Stimulated activated CD4-positive, alpha-beta T cell treated with anti-CD3 and anti-CD28 coated beads, Interleukin-4, amount 100 ng/mL, for 1 hour (primary cell): ENCODE measurements at places on chromosomes 11 and 22.
A peak's percentile ranks its signal among the peaks of the same experiment; 100 is the strongest.

GRCh38 chr22:47094861-47095330 lies 332.4 kb downstream of the TBC1D22A start:
- DNase-seq = no peak

GRCh38 chr11:117127171-117127901 lies 16.8 kb upstream of the PAFAH1B2 start:
- DNase-seq = no peak

DNA sequence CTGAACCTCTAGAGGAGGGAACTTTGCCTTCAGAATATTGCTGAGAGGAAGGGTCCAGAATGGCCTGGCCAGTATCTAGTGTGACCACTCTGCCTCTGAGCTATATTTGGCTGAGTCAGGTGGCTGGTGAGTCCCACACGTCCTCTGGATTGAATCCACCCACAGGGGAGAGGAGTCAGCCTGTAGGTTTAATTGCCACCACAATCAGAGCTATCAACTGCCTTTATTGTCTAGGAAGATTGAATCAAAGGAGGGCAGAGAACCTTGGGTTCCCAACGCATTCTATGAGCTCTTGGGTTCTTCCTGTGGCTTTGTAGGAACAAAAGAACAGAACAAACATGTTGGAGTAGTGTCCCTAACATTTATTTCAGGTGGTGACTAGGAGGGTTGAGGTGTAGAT lies 67.7 kb downstream of the ST3GAL4 start:
- no peak for DNase-seq

DNA sequence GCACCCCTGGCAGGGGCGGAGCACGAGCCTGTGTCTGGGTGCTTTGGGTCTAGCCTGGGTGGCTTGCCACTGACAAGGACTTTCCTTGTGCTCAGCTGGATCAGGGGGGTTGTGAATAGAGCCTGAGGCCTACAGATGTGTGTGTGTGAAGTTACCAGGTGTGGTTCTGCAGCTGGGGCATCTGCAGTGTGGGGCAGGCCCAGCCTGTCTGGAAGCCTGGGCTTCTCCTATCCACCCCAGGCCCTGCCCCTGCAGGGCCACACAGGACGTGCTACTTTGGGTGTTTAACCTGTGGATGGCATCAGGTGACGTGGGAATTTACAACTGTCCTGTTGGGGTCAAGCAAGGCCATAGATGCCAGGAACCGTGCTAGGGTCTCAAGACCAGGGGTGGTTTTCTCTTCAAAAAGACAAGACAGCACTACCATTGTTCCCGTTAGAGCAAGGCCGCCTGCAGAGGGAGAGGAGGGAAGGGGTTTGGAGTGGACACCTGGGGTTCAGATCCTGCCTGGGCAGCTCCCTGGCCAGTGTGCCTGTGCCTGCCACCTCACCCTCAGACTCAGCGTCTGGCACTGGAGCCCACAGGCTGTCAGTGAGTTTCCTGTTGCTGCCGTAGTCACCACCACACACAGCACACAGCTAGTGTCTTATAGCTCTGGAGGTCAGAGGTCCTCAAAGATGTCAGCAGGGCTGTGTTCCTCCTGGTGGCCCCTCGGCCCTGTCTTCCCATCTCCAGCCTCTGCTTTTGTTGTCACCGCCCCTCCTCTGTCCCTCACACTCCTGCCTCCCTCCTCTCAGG lies 31.6 kb downstream of the CTTN start:
- DNase-seq = no peak

GRCh38 chr11:13260963-13261588 lies 16.5 kb upstream of the BMAL1 start:
- no peak for DNase-seq

DNA sequence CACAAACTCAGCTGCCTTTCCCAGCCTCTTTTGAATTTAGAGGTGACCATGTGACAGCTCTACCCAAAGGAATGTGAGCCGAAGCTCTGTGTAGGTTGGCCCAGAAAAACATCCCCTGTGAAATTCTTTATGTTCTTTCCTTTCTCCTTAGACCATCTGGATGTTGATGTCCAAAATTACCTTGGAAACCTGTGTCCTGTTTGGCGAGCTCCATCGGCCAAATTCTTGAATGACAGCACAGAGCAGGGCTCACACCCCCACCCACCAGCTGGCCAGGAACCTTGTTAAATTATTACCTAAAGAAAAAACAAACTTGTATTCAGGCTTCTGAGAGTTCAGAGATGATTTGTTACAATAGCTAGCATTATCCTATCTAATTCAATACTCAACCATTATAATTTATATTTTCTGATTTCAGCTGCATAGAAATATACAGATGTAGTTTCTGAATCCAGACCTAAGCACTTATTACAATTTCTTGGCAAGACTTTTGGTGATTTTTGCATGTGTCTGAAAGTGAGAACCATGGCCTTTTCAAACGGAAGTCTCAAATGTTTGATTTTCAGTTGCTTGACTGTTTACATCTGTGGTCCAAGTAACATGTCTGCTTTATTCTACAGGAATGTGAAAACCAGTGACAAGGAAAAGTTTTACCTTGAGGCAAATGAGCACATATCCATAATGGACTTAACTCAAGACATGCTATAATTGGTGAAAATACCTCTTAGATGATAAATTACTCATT lies 554.2 kb downstream of the NTM start:
- no peak for DNase-seq

DNA sequence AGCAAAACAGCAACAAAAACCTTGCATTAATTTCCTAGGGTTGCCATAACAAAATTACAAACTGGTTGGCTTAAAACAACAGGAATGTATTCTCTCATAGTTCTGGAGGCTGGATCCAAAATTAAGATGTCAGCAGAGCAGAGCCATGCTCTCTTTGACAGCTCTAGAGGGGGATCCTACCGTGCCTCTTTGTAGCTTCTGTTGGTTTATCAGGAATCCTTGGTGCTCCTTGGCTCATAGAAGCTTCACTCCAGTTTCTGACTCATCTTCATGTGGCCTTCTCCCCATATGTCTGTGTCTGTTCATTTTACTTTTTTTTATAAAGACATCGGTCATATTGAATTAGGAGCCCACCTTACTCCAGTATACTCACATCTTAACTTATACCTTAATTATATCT lies 90.5 kb upstream of the POU2AF2 start:
- no peak for DNase-seq

DNA sequence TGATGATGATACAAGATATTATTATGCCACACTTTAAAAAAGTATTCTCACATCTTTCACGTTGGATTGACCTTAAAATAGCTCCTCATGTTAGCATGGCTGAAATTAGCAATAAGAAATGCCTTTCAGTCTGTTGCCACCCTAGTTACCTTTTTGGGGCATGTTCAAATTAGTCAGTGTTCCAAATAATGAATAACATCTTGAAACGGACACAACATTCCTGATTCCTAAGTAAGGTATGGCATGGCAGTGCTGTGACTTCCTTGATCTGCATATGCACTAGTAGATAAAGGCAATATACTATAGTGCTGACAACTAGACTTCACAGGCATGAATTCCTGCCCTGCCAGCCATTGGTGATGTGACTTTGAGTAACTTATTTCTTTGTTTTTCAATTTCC lies 914.5 kb downstream of the METTL15 start:
- DNase-seq = no peak

GRCh38 chr22:50531546-50531961 lies 1.7 kb upstream of the TYMP start:
- DNase-seq = peak; percentile 75

GRCh38 chr22:20211997-20212753 lies 55.9 kb downstream of the RTN4R start:
- no peak for DNase-seq

- no peak for DNase-seq
Observed at GRCh38 chr11:69665669-69666068, 9.5 kb downstream of the LTO1 start.

GRCh38 chr11:93744669-93745004 lies 3.2 kb downstream of the C11orf54 start:
- DNase-seq = no peak

GRCh38 chr11:35111161-35112055 lies 27.6 kb upstream of the CD44 start:
- DNase-seq = no peak

GRCh38 chr11:57983191-57983590 lies 40.5 kb upstream of the OR9Q1 start:
- DNase-seq = no peak

GRCh38 chr11:35277827-35278226 lies 138.9 kb downstream of the CD44 start:
- no peak for DNase-seq

DNA sequence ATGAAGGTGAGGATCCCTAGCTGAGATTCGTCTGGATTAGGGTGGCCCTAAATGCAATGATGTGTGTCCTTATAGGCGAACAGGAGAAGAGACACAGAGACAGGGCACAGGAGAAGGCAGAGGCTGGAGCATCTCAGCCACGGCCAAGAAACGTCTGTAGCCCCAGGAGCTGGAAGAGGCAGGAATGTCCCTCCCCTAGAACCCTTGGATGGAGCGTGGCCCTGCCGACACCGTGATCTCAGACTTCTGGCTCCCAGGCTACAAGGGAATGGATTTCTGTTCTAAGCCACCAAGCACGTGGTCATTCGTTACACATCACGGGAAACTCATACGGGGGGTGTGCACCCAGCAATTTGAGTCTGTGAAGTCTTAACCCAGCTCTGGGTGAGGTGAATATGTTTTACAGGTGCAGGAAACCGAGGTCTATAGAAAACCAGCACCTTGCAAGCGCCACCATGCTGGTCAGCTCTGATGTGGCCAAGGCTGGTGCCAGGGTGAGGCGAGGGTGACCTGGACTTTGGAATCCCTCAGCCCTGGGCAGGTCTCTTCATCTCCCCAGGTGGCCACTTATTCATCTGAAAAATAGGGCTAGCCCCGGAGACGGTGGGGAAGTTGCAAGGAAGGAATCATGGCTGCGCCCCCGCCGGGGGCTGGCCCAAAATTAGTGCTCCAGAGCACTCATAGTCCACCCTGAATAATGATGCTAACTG lies 89.5 kb upstream of the FGF3 start:
- no peak for DNase-seq

DNA sequence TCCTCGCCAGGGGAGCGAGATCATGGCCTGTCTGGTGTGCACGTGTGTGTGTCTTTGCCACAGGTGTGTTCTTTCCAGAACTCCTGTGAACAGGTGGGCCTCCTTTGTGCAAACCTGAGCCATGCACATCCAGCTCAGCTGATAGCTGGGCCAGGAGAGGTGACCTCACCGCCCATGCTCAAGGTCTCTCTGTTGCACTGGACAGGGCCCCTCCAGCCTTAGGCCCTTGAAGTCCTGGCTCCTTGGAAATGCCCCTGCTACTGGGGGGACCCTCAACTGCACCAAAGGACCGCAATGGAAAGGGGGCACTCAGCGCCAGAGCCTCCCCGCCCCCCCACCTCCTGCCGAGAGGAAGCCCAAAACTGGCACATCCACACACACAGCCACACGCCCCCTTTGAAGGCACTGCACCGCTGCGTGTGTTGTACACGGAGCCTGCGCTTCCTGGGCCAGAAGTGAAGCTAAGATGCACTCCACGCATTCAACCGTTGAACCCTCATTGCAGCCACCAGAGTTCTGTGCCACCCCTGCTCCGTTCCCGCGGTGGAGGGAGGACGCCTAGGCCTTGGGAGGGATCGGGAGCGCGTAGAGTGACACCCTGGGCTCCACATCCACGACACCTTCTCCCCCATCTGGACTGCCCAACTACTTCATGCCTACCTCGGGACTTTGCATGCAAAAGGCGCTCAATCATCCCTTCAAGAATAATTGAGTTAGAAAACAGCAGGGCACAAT lies 16.4 kb upstream of the IL2RB start:
- no peak for DNase-seq

- no peak for DNase-seq
Observed at GRCh38 chr22:36875741-36876140, 14.9 kb downstream of the NCF4 start.

- DNase-seq = no peak
Observed at GRCh38 chr11:29300420-29300819, 716.4 kb downstream of the KCNA4 start.

DNA sequence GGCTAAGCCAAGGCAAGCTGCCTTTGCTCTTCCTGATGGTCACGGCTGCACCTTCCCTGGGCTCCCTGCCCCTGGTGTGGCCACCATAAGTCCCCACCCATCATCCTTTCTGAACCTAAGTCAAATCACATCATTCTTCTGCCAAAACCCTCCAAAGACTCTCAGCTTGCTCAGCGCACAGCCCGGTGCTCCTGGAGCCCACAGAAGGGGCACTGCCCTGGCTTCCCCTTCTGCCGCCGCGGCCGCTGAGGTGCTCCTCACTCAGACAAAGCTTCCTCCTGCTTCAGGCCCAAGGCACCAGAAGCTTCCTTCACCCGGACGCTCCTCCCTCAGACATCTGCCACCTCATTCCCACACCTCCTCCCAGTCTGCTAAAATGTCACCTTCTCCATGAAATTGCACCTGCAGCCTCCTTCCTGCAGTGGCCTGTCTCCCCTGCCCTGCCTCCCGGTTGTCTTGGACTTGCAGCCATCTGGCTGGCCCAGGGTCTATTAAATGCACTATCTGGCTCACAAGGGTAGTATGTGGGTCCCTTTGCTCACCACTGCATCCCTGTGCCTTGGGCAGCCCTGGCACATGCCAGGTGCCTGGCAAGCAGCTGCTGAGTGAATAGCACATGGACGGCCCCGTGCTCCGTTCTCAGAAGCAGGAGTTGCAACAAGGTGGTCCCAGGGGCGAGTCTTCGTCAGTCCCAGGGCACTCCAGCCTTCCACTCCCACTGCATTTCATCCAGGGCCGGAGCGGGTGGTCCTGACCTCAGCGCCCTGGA lies 108.2 kb downstream of the WNT7B start:
- DNase-seq = no peak

- DNase-seq = no peak
Observed at GRCh38 chr22:45317551-45318167, 7.9 kb downstream of the FAM118A start.

DNA sequence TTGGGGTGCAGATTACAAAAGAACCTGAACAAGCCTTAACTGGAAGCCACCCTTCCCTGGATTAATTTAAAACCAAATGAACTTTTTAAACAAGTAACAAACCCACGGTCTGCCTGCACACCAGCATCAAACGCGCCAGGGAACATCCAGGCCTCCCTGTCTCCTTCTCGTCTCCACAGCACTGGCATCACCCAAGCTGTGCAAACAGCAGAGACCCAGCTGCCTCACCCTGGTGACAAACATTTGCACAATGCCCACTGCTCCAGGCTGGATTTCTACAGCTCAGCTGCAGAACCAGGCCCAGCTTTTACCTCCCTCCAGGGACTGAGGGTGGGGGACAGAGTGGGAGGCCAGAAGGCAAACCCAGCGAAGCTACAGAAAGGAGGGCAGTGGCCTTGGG lies 7.0 kb downstream of the RPL3 start:
- DNase-seq = no peak

DNA sequence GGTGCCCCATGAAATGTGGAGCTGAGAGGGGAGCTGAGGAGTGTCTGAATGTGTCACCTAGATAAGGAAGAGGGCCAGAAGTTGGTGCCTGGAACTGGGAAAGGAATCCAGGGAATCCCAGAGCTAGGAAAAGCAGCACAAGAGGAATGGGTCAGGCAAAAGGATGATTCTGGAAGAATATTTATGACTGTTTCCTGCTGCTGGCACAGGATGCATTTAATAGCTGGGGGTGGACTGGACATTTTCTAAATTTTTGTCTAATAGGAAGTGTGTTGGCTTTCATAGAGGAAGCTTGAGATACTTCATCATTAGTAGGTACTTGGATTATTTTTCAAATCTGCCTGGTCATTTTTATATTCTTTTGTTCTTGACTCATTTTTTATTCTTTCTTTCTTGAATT lies 17.4 kb upstream of the MRGPRX2 start:
- no peak for DNase-seq
